Activated T-cell treated with anti-CD3 and anti-CD28 coated beads for 1 hour (primary cell): ENCODE measurements at places on chromosomes 5 and 9.

DNA sequence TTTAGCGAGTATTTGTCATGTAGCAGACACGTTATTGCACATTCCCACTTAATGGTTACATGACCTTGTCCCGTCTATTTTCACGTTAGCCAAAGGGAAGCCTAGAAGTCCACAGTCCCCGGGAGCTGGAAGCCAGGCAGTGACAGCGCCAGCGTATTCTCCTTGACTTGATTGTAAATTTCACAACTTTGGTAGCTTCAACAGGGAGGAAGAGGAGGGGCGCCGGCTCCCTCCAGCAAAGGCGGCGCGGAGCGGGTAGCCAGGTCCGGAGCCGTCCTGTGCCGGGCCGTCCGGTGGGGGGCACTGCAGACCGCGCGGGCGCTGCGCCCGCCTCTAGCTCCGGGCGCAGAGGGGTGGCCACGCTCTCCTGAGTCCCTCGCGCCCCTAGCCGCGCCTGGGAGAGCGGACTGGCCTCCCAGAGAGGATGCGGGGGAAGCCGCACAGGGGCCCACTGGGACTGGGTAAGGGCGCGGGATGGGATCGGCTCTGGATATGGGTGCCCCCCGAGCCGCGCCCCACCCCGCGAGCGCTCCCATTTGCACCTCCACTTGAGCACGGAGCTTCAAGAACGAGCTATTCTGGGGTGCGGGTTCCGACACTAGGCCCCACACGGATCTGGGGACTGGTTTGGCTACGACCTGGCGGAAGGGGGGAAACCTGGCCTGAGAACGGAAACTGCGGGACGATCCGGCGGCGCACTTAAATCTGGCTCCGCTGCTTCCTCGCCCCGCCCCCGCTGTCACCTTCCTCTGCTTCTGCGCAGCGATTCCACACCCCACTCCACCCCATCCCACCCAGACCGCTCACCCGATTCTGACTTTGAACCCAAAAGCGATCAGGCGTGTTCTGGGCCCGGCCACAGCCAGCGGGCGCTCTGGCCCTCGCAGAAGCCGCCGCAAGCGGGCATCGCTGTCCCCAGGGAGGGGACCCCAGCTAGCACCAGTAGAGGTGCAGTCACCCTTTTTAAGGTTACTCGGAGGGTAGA is 23.8 kb downstream of the KLF4 start:
- DNase-seq: no peak

GRCh38 chr5:132260051-132260450 is 2.6 kb downstream of the PDLIM4 start:
- no peak for DNase-seq

DNA sequence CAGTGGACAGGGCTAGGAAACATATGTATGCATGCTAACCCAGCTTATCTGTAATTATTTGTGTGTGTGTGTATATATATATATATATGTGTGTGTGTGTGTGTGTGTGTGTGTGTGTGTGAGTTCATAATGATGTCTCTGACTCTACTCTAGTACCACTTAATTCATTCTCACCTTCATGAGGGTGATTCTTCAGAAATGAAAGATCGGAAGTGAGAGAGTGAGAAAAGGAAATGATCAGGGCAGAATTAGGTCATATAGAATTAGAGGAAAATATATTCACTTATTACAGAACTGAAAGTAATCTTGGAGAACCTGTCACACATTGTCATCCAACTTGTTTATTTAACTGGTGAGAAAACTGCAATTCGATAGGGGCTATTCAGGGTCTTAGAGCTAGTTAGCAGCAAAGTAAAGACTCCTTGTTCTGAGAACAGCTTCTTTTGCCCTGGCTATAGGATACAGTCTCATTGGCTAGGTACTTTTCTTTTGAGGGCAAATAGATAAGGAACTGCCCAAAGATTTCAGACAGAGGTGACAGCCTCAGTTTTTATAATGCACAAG is 58.8 kb downstream of the C9orf153 start:
- DNase-seq: no peak

GRCh38 chr9:135330685-135331590 is 148.6 kb upstream of the PPP1R26 start:
- DNase-seq: no peak

DNA sequence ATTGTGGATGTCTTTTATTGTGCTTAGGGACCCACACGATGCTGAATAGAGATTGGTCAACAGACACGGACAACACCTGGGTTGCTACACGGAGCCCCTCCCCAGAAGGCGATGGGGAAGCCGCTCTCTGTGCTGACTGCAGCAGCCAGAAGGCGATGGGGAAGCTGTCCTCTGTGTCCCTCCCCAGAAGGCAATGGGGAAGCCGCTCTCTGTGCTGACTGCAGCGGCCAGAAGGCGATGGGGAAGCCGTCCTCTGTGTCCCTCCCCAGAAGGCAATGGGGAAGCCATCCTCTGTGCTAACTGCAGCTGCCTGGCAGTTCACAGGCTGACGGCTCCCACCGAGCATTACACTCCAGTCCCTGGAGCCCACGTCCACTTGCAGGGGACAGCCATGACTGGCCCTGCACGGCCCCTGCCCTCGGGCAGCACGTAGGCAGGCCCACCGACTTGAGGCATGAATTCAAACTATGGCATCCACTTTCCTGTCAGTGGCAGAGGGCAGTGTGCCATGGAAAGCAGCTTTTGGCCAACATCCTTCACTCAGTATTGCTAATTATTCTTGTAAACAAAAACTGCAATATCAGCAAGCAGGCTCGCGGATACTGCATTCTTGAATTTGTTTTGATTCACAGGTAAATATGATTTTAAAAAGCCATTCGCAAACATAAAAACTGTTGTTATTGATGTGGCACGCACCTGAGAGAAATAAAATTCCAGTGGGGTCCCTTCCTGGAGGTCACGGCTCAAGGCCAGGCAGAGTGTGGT is 48.1 kb upstream of the CLPTM1L start:
- DNase-seq: no peak

- peak; percentile 65 for DNase-seq
Measured at GRCh38 chr9:126722922-126723806, 81.7 kb upstream of the ZBTB43 start.

DNA sequence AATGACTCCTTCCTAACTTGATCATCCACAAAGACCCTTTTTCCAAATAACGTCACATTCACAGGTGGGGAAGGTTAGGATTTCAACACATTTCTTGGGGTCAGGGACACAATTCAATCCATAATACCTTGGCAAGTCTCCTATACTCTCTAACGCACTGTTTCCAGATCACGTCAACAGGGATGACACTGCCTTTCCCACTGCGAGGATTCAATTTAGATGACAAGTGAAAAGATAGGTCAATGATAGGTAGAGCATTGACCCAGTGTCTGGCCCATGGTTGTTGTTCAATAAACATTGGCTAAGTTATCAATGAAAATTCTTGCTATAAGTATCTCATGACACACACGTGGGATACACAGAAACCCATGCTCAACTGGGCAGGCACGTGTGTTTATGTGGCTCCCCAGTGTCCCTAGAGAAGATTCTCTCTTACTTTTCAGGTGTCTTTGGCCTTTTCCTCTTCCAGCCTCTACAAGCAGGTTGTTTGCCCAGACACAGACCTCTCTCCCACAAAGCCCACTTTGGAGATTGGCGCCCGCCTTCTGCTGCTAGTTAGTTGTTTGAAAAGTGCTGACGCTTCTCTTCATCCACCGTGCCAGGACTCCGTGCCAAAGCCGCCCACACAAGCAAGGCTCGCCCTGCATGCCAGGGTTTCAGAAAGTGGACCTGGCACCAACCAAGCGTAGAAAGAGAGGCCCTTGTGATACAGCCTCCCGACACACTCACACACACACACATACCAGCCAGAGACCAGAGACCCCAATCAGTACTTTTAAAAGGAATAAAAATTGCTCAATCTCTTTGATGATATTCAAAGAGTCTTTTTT is 594.5 kb downstream of the BNC2 start:
- DNase-seq: no peak

- DNase-seq: no peak
Measured at GRCh38 chr9:115972362-115972761, 181.2 kb upstream of the PAPPA start.

DNA sequence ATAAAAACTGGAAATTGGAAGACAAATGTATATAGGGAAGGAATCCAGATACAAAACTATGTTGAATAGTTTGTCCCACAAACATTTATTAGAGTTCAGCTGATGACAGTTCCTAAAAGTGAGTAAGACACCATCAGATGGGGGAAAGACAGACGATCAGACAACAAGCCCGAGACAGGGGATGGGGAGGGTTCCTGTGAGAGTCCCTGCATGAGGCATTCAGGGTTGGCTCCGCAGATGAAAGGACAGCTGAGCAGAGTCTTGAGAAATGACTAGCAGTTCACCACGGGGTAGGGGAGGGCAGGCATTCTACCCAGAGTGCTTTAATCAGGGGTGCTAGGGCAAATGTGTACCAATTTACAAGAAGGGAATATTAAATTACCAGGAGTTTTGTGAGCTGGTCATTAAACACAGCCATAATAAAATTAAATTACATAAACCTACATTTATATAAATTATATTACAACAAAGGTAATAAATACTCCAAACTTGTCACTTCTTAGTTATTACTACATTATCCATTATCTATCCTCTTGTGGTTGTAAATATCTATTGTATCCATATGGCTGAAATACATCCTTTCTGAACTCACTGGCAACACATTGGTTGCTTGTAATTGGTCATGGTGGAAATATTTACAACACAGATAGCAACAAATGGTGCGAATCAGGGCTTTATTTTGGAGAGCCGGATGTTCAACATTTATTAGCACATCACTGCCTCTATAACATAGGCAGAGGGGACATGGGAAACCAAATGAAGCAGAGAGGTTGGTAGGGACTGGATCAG is 27.8 kb downstream of the TNFSF15 start:
- peak; percentile 12 for DNase-seq
